Cardiac septum (tissue), 1 donor: ENCODE measurements at places on chromosomes 3 and 15. TPM values are rescaled to one million over a fixed set of nuclear protein-coding genes. Genes with fewer than 3 reads are reported as not detected.

AGBL1 gene
- total RNA-seq: 0.19 TPM

OXTR gene
- 0.30 TPM for total RNA-seq

ECE2 gene
- 0.19 TPM for total RNA-seq

ITPKA gene
- total RNA-seq: 1.0 TPM

CHAC1 gene
- total RNA-seq: 1.6 TPM

RAB6B gene
- 42.4 TPM for total RNA-seq

CERS3 gene
- total RNA-seq: 0.24 TPM

GABRR3 gene
- total RNA-seq: not detected

GOLGA8N gene
- total RNA-seq: 11.1 TPM

ETV5 gene
- total RNA-seq: 17.4 TPM

CASR gene
- total RNA-seq: not detected

AHSG gene
- total RNA-seq: not detected

IQCH gene
- 0.94 TPM for total RNA-seq

AADACL2 gene
- not detected for total RNA-seq

LRRC31 gene
- total RNA-seq: not detected

DNAH12 gene
- 0.22 TPM for total RNA-seq

QARS1 gene
- 149 TPM for total RNA-seq

MCF2L2 gene
- total RNA-seq: 1.1 TPM

NFKBIZ gene
- 16.0 TPM for total RNA-seq

NLGN1 gene
- total RNA-seq: 18.3 TPM

LRTM1 gene
- total RNA-seq: not detected

AGTR1 gene
- 0.67 TPM for total RNA-seq

REC114 gene
- total RNA-seq: not detected

AMOTL2 gene
- 64.6 TPM for total RNA-seq

PLA2G4E gene
- 0.08 TPM for total RNA-seq

PLOD2 gene
- 27.3 TPM for total RNA-seq

C3orf62 gene
- total RNA-seq: 2.9 TPM

TRPM1 gene
- not detected for total RNA-seq

SMCO1 gene
- total RNA-seq: 28.7 TPM

ARPP21 gene
- not detected for total RNA-seq

ARL6 gene
- total RNA-seq: 3.5 TPM

PSTPIP1 gene
- total RNA-seq: 2.7 TPM

EFL1 gene
- 10.3 TPM for total RNA-seq

SLC22A13 gene
- 0.22 TPM for total RNA-seq

CKMT1A gene
- 0.32 TPM for total RNA-seq

KLHDC8B gene
- total RNA-seq: 132 TPM

ZDHHC3 gene
- 43.8 TPM for total RNA-seq

B3GALNT1 gene
- total RNA-seq: 75.1 TPM

MYNN gene
- total RNA-seq: 11.6 TPM

THBS1 gene
- 283 TPM for total RNA-seq

PAK6 gene
- total RNA-seq: 2.6 TPM

MUSTN1 gene
- total RNA-seq: 15.9 TPM

EPHA3 gene
- total RNA-seq: 9.2 TPM

GADL1 gene
- total RNA-seq: 0.62 TPM

GHRL gene
- total RNA-seq: 0.48 TPM

PDE8A gene
- total RNA-seq: 28.2 TPM

MELTF gene
- 10.8 TPM for total RNA-seq

CALML4 gene
- total RNA-seq: 1.6 TPM

VGLL3 gene
- total RNA-seq: 5.2 TPM

AQP9 gene
- total RNA-seq: 2.9 TPM

FMN1 gene
- total RNA-seq: 2.2 TPM

LTK gene
- 0.65 TPM for total RNA-seq

ATP13A5 gene
- not detected for total RNA-seq

RPUSD3 gene
- total RNA-seq: 28.3 TPM

MEGF11 gene
- total RNA-seq: not detected

SGO1 gene
- 0.38 TPM for total RNA-seq
